ENCODE measurements at places on chromosomes 11 and 22. TPM values are rescaled to one million over a fixed set of nuclear protein-coding genes. Genes with fewer than 3 reads are reported as not detected.

The TTLL1 gene
- total RNA-seq: 6.6 TPM

- H3K27me3 ChIP-seq: no peaks in the 10 kb centered on the region
- no peaks in the 10 kb centered on the region for H3K4me1 ChIP-seq
- H3K4me3 ChIP-seq: no peak overlapping the region
- H3K36me3 ChIP-seq: peaks cover 39% of the 10 kb centered on the region
- DNase-seq: no peak
- H3K27ac ChIP-seq: no peak overlapping the region
Observed at GRCh38 chr11:107301878-107302277, 155.7 kb downstream of the CWF19L2 start.

DNA sequence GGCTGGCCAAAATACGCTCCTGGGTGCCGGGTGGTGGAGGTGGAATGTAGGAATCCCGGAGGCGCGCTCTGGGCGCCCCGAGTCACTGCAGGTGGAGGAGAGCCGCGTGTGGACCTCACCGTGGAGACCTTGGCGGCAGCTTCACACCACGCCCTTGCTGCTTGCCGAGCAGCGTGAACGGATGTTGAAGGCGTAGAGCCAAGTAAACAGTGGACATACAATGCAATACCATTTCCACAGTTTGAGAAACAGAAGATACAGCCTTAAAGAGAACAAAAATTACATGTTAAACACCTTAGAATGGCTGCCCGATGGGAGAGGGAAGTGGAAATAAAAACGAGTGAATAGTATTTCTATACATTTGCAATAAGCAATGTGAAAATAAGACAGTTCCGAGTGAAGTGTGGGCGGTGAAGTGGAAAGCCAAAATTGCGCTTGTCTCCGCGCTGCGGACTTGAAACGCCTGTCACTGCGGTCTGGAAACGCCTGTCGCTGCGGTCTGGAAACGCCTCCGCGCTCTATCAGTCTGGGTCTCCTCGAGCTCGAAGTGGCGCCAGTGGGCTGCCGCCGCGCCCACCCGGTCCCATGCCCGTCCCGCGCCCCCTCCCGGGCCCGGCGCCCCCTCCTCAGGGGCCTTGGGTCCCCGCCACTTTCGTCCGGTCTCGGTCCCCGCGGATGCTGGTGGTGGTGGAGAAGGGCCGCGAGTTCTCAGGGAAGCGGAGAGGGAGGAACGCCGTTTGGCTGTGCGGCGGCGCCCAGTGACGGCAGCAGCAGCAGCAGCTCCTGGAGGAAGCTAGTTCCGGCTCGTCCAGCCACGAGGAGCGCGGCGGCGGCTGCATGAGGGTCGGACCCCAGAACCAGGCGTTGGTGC is 1.6 kb downstream of the NCR3LG1 start:
- no peaks in the 10 kb centered on the region for H3K36me3 ChIP-seq
- peak overlapping the region; percentile 86 for H3K4me3 ChIP-seq
- peaks cover 31% of the 10 kb centered on the region for H3K4me1 ChIP-seq
- peak; percentile 55 for DNase-seq

The OR2D2 gene
- total RNA-seq: not detected

The WT1 gene
- not detected for total RNA-seq

GRCh38 chr11:121563003-121563402 is 110.2 kb upstream of the SORL1-AS1 start:
- peak overlapping the region; percentile 12 for H3K27ac ChIP-seq
- H3K4me1 ChIP-seq: peaks cover 22% of the 10 kb centered on the region
- peaks cover 94% of the 10 kb centered on the region for H3K36me3 ChIP-seq
- H3K27me3 ChIP-seq: no peaks in the 10 kb centered on the region

The KRTAP5-11 gene
- total RNA-seq: not detected

DNA sequence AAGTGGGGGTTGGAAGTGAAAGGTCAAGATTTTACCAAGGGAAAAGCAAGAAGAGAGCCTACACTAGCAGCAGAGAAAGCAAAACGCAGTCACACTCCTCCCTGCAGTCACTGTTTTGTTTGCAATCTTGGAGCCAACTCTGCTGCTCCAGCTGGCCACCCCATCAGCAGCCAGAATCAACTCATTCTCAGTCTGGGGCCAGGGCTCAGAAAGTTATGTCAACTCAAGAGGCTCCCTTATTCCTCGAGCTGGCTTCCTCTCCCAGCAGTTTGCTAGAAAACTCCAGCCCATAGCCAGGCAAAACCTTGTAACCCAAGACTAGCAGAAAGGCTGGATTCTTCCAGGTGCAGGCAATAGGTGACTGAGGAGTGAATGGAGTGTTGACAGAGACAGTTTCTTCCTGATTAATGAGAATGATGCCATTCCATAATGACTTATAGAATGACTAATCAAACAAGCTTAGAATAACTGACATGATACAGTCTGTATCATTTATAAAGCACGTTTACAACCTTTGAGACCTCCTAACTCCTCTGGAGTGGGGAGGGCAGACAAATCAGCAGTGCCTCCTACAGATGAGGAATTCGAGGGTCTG is 53.4 kb downstream of the P4HA3 start:
- H3K36me3 ChIP-seq: no peaks in the 10 kb centered on the region
- no peak overlapping the region for H3K27ac ChIP-seq
- no peaks in the 10 kb centered on the region for H3K4me1 ChIP-seq
- no peak overlapping the region for H3K4me3 ChIP-seq

- H3K27me3 ChIP-seq: peaks cover 8% of the 10 kb centered on the region
- H3K4me3 ChIP-seq: no peak overlapping the region
- H3K36me3 ChIP-seq: no peaks in the 10 kb centered on the region
- H3K27ac ChIP-seq: no peak overlapping the region
Observed at GRCh38 chr22:37065180-37065579, 13.6 kb downstream of the KCTD17 start.

GRCh38 chr11:126430581-126431335 is 75.3 kb downstream of the ST3GAL4 start:
- no peaks in the 10 kb centered on the region for H3K4me1 ChIP-seq
- H3K4me3 ChIP-seq: no peak overlapping the region
- H3K27ac ChIP-seq: no peak overlapping the region
- DNase-seq: no peak
- no peaks in the 10 kb centered on the region for H3K27me3 ChIP-seq
- no peaks in the 10 kb centered on the region for H3K36me3 ChIP-seq

DNA sequence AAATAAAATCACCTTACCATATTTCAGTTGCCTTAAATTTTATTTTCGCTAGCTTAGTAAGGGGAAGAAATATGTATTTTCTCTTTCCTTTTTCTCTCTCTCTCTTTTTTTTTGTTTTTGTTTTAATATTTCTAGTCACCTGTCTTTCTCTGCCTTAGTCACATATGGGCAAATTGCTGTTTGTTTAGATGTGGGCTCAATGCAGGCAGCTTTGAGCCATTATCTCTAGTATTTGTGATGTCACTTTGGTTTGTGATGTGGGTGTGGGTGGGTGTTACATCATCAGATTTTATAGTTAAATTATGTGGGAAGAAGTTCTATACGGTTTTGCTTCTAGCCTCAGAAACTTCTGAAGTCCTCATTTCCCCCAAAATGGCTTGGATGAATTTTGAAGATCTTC is at the start of gene C22orf31:
C22orf31 (minus strand) TSS at position 59 of the 400 bp plus-strand sequence; CDS start at position 20, 39 bp downstream.
- no peak for DNase-seq
- H3K4me3 ChIP-seq: no peak within 1 kb of the TSS
- H3K4me1 ChIP-seq: peaks cover 17% of the 10 kb centered on the region
- H3K27ac ChIP-seq: no peak within 1 kb of the TSS
- H3K36me3 ChIP-seq: no peaks in the 10 kb centered on the region

The CNTF gene
- 2.9 TPM for total RNA-seq

The TRIM48 gene
- not detected for total RNA-seq

The FERMT3 gene
- 108 TPM for total RNA-seq

The DDI1 gene
- total RNA-seq: not detected

DNA sequence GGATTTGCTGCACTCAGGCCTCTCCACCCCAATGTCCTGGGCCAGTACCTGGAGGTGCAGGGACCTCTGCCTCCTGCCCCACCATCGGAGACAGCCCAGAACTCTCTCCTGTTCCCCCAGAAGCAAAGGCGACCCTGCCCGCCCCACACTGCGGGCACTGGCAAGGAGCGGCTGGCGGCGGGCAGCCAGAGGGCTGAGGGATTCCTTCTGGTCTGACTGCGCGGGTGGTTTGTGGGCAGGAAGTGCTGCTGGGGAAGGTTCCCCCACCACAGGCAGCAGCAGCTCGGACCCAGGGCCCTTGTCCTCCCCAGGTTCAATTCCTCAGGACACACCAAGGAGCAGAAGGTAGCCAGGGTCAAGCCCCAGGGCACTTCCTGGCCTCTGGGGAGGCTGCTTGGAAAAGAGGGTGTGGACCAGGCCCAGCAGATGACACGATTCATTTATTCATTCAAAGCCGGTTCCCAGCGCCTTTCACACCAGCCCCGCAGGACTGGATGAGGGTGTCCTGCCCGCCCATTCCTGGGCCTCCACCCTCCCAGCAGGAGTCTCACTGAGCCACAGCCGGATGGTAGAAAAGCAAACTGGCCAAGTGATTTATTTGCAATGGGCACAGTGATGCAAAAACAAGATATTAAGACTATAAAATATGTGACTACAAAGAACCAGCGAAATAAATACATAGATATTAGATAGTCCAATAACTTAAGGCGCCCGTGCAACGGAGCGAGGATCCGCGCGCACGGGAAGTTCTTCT is 1.2 kb downstream of the PHLDA2 start:
- no peak for DNase-seq
- H3K36me3 ChIP-seq: no peaks in the 10 kb centered on the region
- H3K4me1 ChIP-seq: peaks cover 20% of the 10 kb centered on the region
- no peak overlapping the region for H3K27ac ChIP-seq
- peak overlapping the region; percentile 74 for H3K4me3 ChIP-seq

Data from naive thymus-derived CD8-positive, alpha-beta T cell (primary cell).